Sigmoid colon (tissue), 7 donors: ENCODE measurements at places on chromosomes 11 and 22. TPM values are rescaled to one million over a fixed set of nuclear protein-coding genes. Genes with fewer than 3 reads are reported as not detected.

ACR gene
- total RNA-seq: not detected

- H3K27ac ChIP-seq: peak overlapping the region; percentile 96
- H3K36me3 ChIP-seq: no peaks in the 10 kb centered on the region
- no peak for DNase-seq
Measured at GRCh38 chr11:65894034-65894591, 3.6 kb downstream of the CCDC85B start.

DNA sequence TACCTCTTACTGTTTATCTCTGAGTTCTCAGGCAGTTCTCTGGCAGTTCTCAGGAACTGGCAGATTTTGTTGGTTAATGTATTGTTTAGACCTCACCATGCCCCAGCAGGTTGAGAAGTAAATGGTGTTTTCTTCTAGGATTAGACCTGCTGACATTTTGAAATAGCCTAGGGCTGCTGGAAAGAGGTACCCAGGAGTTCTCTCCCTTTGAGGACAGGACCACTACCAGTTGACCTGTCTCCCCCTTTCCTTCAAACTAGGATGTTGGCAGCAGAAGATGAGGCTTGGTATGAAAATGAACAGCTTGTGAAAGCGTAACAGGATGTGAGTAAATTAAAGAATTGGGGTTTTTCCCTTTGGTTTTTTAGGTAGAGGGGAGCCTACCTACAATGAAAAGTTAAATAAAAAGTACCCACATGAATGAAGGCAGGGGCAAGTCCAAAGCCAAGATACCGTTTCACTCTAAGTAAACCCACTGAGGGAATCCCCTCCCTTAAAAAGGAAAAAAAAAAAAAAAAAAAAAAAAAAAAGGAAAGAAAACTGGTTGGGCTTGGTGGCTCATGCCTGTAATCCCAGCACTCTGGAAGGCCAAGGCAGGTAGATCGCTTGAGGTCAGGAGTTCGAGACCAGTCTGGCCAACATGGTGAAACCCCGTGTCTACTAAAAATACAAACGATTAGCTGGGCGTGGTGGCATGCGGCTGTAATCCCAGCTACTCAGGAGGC is 96.2 kb downstream of the PDHX start:
- no peak overlapping the region for H3K27ac ChIP-seq
- H3K4me3 ChIP-seq: no peak overlapping the region
- no peak for DNase-seq
- H3K4me1 ChIP-seq: peaks cover 21% of the 10 kb centered on the region
- H3K36me3 ChIP-seq: no peaks in the 10 kb centered on the region
- H3K27me3 ChIP-seq: no peaks in the 10 kb centered on the region

DNA sequence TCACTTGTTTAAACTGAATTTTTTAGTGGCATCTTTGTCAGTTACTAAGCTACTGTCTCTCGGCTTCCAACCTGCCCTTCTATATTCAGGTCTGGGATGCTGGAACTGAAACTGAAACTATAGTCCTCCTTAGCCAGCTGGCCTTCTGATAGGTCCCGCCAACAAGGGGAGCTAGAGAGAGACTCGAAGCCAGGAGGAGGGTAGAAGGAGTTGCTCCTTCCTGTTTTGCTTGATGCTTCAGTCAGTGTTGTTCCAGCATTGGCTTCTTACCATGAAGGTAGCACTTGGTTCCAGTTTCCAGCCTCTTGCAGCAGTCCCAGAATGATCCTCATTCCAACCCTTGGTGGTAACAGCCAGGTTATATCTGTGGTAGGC is 32.9 kb upstream of the HORMAD2 start:
- peak; percentile 13 for DNase-seq
- no peak overlapping the region for H3K27ac ChIP-seq
- no peaks in the 10 kb centered on the region for H3K27me3 ChIP-seq
- no peak overlapping the region for H3K4me3 ChIP-seq
- H3K36me3 ChIP-seq: no peaks in the 10 kb centered on the region

- H3K27me3 ChIP-seq: no peaks in the 10 kb centered on the region
- no peak for DNase-seq
- H3K4me1 ChIP-seq: peaks cover 12% of the 10 kb centered on the region
- peak overlapping the region; percentile 77 for H3K27ac ChIP-seq
Measured at GRCh38 chr11:64165481-64165841, 452 bp downstream of the MACROD1 start.

DNA sequence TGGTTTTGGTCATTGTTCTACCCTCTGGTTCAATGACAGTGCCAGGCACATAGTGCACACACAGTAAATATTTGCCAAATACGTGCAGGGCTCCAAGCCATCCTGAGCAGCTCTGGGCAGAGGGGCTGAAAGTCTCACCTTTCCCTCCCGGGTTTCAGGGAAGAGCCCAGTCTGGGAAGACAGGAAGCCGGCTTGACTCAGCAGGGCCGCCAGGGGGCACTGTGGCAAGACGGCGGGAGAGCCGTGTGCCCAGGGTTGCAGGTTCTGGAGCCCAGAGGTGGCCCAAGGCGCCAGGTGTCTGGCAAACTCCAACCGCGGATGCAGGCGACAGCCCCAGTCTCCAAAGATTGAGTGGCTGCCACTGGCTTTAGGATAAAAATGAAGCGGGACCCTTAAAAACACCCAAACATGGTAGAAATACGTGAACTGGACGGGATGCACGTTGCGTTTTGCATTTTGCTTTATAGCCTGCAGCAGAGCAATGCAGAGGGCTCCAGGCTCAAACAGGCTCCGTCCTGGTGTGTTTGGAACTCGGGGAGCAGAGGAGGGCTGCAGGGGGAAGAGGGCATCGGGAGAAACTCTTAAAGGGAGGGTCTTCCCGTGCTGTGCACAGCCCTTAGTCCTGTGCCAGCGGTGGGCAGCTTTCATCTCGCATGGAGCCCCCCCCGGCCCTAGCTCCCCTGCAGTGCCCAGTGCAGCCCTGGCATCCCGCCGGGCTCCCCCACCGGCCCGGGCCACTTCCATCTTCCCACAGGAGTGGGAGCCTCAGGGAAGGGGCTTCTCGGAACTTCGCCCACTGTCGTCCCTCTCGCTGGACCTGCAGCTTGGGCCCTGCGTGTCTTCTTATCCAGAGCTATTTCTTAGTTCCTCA is 10.7 kb downstream of the KRTAP5-5 start:
- no peaks in the 10 kb centered on the region for H3K4me1 ChIP-seq
- peaks cover 35% of the 10 kb centered on the region for H3K27me3 ChIP-seq
- DNase-seq: peak; percentile 63
- H3K27ac ChIP-seq: no peak overlapping the region
- H3K4me3 ChIP-seq: no peak overlapping the region

- H3K27me3 ChIP-seq: no peaks in the 10 kb centered on the region
- H3K36me3 ChIP-seq: no peaks in the 10 kb centered on the region
- H3K4me3 ChIP-seq: no peak overlapping the region
- H3K27ac ChIP-seq: no peak overlapping the region
- DNase-seq: no peak
- peaks cover 14% of the 10 kb centered on the region for H3K4me1 ChIP-seq
Measured at GRCh38 chr11:44944181-44944852, 6.4 kb downstream of the TP53I11 start.

USP35 gene
- total RNA-seq: 11.8 TPM

GRCh38 chr11:76361776-76362175 is 19.2 kb downstream of the THAP12 start:
- H3K27me3 ChIP-seq: no peaks in the 10 kb centered on the region
- no peak overlapping the region for H3K4me3 ChIP-seq
- no peak for DNase-seq
- H3K36me3 ChIP-seq: peaks cover 31% of the 10 kb centered on the region
- no peak overlapping the region for H3K27ac ChIP-seq
- no peaks in the 10 kb centered on the region for H3K4me1 ChIP-seq
